ENCODE measurements at places on chromosomes 1 and 21.

- DNase-seq, result no peak
Measured at GRCh38 chr1:98939471-98939870, 65.2 kb downstream of the PLPPR5 start.

DNA sequence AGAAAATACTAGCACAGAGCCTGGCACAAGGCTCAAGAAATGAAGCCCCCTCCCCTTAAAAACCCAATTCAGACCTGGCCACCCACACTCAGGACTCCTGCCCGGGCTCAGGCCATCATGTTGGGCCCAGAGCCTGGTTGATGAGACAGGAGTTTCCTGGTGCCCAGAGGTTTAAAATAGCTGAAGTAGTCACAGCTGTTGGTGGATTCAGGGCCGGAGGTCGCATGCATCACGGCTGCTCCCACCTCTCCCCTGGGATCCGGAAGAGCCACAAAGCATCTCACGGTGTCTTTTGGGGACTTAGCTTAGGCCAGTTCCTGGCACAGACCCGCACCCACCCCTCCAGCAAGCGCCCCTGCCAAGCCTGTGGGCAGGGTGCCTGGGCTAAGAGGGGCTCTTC lies 2.6 kb upstream of the PADI2 start:
- DNase-seq, result no peak

DNA sequence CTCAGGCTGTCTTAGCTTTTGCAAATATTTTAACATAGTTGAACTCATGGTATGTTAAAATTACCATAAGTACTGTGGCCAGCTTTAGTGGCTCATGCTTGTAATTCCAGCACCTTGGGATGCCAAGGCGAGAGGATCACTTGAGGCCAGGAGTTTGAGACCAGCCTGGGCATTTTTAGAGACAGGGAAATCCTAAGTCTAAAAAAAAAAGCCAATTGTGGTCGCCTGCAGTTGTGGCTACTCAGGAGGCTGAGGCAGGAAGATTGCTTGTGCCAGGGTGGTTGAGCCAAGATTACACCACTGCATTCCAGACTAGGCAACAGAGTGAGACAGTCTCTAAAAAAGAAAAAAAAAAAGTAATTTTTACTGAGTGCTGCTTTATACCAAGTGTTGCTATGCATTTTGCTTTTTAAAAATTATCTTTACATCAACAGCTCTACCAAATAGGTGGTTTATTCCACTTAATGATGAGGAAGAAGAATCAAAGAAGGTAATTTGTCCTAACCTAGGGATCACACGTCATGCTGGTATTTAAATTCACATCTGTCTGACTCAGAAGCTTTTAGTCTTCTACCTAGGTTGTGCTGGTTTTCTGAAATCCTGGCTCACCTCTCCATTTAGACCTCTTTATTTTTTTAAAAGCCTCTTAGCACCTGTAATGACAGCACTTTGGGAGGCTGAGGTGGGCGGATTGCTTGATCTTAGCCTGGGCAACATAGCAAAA lies 16.8 kb downstream of the PPP1R12B start:
- no peak for DNase-seq

GRCh38 chr1:113058941-113059706 lies 13.9 kb upstream of the LRIG2 start:
- DNase-seq, result no peak

- no peak for DNase-seq
Measured at GRCh38 chr1:231558708-231559185, 30.3 kb downstream of the TSNAX start.

DNA sequence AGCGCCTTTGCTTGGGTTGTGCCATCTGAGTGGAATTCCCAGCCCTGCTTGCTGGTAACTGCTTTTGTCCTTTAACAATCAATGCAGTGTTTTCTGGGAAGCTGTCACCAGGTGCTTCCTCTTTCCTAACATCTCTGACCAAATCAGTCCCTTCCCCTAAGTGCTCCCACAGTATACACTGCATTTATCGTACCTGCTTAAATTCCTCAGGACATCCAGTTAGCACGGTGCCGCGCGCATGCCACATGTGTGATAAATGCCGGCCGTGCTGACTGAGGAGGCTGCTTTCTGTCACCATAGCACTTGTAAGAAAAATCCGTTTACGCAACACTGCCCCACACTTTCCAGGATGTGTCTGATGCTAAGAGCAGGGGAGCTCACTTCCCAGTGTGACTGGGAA lies 115.4 kb downstream of the BCAR3 start:
- DNase-seq, result no peak

DNA sequence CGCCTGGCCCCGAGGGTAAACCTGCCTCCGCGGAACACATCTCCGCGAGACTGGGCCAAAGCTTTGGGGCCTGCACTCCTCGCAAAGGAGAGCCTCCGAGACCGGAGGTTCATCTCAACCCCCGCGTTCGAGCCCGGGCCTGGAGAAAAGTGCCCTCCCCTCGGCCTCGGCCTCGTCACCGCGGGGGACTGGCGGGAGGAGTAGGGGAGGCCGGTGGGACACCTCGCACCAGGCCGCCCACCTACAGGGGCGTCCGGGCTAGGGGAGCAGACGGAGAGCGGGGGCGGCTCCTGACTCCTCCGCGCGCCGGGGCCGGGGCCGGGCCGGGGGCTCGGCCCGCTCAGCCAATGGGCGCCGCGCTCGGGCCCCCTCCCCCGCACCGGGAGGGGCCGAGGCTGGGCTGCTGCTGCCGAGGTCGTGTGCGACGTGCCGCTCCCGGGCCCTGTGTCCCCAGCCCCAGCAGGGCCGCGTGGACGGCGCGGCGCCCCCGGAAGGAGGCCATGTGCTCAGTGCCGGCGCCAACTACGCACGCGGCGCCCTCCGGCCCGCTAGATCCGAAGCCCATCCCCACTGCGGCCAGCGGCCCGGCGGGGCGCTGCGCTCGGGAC lies 684 bp downstream of the SLC2A1 start:
- no peak for DNase-seq

GRCh38 chr1:156663178-156663577 lies 14.0 kb downstream of the NES start:
- DNase-seq, result no peak

GRCh38 chr1:1627829-1628753 lies 3.9 kb upstream of the MMP23B start:
- DNase-seq, result no peak

DNA sequence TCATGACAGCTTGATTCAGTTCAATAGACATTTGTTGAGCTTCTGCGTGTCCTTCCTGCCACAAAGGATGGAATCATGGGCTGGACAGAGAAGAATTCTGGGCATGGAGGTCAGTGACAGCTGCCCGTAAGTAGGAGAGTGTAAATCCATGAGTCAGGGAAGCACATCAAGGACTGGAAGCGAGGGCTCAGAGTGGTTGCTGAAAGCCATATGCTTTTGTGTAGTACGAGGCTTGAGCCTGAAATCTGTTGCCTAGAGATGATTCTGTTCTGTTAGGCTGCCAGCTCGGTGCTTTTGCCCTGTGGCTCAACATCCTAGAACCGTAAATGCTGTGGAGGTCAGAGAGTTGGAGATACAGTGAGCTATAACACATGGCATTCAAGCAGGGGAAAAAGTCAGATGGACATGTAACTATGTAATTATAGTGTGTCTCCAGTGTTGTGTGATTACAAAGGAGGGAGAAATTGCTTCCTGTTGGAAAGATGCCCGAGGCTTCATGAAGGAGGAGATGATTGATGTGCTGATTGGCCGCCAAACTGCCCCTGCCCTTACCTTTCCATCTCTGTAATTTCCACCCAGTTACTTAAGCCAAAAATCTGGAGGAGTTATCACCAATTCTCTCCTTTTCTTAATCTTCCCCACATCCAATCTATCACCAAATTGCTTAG lies 92.8 kb upstream of the CACNA1E start:
- peak; percentile 93 for DNase-seq

GRCh38 chr21:14947613-14948160 lies 117.1 kb downstream of the NRIP1 start:
- DNase-seq, result no peak

DNA sequence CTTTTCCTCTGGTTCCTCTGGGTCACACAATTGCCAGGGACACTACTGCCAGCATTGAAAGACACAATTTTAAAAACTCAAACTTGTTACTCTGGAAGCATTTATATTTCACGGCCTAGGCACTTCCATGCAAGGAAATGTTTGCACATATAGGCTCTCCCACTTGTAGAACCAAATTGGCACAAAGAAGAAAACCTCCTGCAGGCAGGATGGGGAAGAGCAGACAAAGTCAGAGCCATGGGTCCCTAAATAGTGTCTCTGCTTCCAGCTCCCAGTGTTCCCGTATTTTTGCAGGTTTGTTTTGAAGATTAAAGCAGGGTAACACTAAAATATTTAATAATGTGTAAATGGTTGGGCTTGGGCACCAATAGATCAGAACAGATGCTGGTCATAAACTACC lies 19.0 kb upstream of the ADGRL2 start:
- DNase-seq, result no peak

DNA sequence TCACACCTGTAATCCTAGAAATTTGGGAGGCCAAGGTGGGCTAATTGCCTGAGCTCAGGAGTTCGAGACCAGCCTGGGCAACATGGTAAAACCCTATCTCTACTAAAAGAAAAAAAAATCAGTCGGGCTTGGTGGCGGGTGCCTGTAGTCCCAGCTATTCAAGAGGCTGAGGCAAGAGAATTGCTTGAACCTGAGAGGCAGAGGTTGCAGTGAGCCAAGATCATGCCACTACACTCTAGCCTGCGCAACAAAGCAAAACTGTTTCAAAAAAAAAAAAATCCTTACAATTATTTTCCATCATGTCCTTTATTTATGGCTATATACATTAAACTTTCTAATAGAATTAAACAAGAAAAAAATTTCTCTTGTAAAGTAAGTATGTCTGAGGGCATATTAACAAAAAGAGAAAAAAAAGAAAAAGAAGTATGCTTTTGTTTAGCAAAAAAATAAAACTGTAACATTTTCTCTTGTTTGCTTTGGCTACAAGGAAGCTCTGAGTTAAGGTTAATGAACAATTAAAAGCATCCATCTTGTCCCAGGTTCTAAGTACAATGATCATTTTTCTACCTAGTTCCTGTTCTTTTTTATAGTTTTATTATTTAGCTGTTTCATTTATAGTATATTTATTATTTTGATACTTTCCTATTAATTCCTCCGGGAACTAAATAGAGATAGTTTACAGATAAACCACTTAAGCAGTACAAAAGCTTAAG lies 18.1 kb downstream of the TMEM50B start:
- no peak for DNase-seq

- no peak for DNase-seq
Measured at GRCh38 chr1:156115514-156116374, 1.2 kb downstream of the LMNA start.

- no peak for DNase-seq
Measured at GRCh38 chr1:68145418-68146126, 86.8 kb downstream of the WLS start.

GRCh38 chr1:177275736-177276135 lies 105.0 kb downstream of the BRINP2 start:
- no peak for DNase-seq

DNA sequence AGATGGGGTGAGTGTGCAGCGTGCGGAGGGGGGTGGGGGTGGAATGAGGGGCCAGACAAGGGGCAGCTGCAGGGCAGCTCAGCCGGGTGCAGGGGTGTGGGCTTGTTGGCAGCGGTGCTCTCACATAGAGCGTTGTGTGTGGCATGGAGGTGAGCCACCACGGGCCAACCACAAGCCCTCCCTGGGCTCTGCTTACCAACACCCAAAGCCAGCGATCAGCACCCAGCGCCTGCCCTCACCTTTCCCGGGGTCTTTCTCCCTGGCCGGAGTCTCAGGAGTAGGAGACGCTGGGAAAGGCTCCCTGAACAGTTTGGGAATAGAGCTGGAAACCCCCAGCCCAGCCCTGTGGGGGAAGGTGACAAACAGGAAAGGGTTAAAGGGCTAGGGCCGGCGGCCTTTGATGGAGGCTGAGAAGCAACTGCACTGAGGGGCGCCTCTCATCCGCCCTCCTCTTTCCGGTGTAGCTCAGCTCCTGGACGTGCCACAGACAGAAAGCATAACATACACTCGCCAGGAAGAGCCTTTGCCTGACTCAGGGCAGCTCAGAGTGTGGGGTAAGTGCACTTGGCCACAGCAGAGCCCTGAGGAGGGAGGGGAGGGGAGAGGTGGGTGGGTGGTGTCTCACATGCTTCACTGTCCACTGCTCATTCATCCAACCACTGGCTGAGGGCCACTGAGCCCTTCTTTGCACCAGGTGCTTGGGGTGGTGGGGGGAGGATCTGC lies 577 bp downstream of the IKBKE start:
- no peak for DNase-seq

GRCh38 chr21:25005388-25005787 lies 601.9 kb downstream of the MRPL39 start:
- no peak for DNase-seq

DNA sequence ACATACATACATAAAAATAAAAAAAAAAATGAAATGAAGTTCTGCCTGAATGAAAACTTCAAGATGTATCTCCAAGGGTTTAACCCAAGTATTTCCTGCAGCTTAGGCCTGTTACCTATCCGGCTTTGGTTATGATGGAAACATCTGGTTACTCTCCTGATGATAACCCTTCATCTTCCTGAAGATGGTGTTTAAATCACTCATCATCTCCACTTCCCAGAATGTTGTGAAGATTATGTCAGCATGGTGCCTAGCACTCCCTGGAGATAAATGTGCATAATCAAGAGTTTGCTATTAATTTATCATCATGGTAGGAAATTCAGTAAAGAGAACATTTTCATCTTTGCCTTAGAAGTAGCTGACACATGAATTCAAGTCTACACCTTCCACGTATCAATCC lies 52.9 kb upstream of the ZNF326 start:
- no peak for DNase-seq

DNA sequence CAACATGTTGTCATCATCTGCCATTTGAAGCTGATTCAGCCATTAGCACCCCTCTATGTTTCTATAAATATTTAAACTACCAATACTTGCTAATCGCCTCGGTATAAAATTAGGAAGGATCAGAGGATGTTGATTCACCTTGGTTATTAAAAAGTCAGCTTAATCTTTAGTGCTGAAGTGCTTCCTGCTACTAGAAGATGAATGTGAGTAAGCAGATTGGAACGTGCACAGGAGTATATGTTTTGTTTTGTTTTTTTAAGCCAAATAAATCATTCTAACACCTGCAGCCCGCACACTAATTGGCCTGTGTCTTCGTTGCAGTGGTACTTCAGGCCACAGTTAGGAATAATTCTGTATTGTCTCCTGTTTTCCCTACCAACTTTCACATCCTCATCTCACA lies 485.7 kb downstream of the AJAP1 start:
- DNase-seq, result no peak

GRCh38 chr1:60129911-60130310 lies 56.3 kb upstream of the C1orf87 start:
- no peak for DNase-seq

DNA sequence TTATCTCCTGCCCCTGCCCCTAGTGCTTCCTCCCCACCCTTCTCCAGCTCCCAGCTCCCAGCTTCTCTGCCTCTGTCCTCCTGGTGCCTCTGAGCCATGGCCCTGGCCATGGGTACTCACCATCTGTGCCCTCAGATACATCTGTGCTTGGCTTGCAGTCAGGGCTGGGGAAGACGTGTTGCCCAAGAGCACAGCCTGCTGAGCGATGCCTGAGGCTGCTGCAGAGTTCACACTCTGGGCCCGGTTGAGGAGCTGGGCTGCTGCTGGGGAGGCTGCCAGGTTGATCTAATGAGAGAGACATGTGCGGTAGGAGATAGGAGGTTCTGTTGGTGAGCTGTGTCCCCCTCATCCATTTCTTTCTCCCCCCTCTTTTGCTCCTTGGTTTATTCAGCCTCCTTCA lies 49.4 kb upstream of the A3GALT2 start:
- DNase-seq, result no peak

- no peak for DNase-seq
Measured at GRCh38 chr1:209797978-209798639, 7.8 kb downstream of the IRF6 start.

GRCh38 chr1:92940541-92940940 lies 20.7 kb downstream of the DIPK1A start:
- DNase-seq, result no peak

All from NCI-H2081 treated with DMSO at 0.1 percent for 48 hours (cell line).